ENCODE measurements at places on chromosomes 7 and 10. TPM values are rescaled to one million over a fixed set of nuclear protein-coding genes. Genes with fewer than 3 reads are reported as not detected.
A peak's percentile ranks its signal among the peaks of the same experiment; 100 is the strongest.

DNA sequence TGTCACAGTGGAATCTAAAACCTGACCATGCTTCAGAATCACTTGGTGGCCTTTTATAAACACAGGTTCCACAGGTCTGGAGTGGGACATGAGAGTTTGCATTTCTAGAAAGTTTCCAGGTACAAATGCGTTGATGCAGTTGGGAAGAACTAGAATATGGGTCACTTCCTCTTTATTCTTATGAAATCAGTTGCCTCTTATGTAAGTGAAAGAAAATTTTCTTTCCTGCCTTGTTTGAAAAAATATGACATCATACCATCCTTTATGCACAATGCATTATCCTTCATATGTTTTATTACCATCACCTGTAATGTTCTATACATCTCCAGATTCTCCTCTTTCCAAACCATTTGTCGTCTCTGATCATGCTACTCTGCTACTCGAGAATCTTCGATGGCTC, 44.0 kb downstream of the PLXNA4 start:
- H3K27ac ChIP-seq: no peak overlapping the region
- H3K4me3 ChIP-seq: no peak overlapping the region
- no peaks in the 10 kb centered on the region for H3K4me1 ChIP-seq
- DNase-seq: no peak
- peaks cover 21% of the 10 kb centered on the region for H3K27me3 ChIP-seq

GRCh38 chr7:108860615-108861014, 290.9 kb downstream of the DNAJB9 start:
- no peaks in the 10 kb centered on the region for H3K27me3 ChIP-seq
- DNase-seq: no peak
- no peak overlapping the region for H3K4me3 ChIP-seq

GRCh38 chr7:159031750-159032149, 112.9 kb downstream of the VIPR2 start:
- H3K4me3 ChIP-seq: no peak overlapping the region
- no peaks in the 10 kb centered on the region for H3K27me3 ChIP-seq
- peak overlapping the region; percentile 85 for H3K27ac ChIP-seq
- H3K36me3 ChIP-seq: peaks cover 14% of the 10 kb centered on the region
- DNase-seq: no peak

- DNase-seq: peak; percentile 68
- H3K36me3 ChIP-seq: no peaks in the 10 kb centered on the region
- no peak overlapping the region for H3K4me3 ChIP-seq
- peaks cover 8% of the 10 kb centered on the region for H3K4me1 ChIP-seq
- H3K27me3 ChIP-seq: no peaks in the 10 kb centered on the region
- no peak overlapping the region for H3K27ac ChIP-seq
These were observed 121.5 kb downstream of the TPST1 start for GRCh38 chr7:66326501-66327215.

DNA sequence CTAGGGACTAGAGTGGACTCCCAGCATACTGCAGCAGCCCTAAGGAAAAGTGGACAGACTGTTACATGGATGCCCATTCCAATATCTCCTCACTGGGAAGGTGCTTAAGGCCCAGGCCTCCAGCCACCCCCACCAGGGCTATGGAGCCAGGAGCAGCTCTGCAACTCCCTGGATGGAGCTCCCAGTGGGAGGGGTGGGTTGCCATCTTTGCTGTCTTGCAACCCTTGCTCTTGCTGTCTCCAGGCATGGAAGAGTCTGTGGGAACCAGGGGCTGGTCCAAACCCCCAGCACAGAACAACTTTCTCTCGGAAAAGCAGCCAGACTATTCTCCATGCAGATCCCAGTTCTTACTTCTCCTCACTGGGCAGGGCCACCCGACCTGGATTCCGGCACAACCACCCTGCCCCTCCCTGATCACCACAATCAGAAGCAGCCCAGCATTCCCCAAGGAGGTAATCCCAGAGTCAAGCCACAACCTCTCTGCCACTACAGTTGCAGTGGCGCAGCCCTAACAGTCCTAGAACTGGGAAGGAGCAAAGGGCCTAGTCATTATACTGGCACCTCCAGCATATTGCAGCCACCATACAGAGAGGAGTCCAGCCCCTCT, 41.8 kb upstream of the ZNF488 start:
- no peaks in the 10 kb centered on the region for H3K36me3 ChIP-seq
- H3K4me1 ChIP-seq: no peaks in the 10 kb centered on the region
- no peak for DNase-seq
- no peak overlapping the region for H3K4me3 ChIP-seq

- H3K4me3 ChIP-seq: no peak overlapping the region
- DNase-seq: peak; percentile 81
- H3K36me3 ChIP-seq: no peaks in the 10 kb centered on the region
- H3K4me1 ChIP-seq: peaks cover 16% of the 10 kb centered on the region
- H3K27me3 ChIP-seq: no peaks in the 10 kb centered on the region
These were observed 60.7 kb downstream of the CD36 start for GRCh38 chr7:80699045-80699638.

DNA sequence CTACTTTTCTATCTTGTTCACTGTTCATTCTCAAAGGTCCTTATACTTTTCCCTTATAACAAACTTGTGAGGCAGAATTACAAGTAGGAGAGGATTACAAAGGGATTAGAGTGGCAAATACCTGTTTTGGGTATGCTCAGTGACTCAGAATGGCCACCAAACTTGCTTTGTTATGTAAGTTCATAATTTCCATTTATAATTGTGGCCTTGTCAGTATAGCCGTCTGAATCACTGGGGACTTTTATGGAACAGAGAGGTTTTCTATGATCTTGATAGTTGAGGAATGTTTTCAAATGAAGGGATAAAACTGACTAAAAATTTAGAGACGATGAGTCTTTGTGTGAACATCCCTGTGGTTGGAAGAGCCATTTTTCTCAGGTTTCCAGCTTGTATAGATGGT, 116.2 kb downstream of the SND1 start:
- no peak overlapping the region for H3K4me3 ChIP-seq
- no peak overlapping the region for H3K27ac ChIP-seq
- DNase-seq: no peak
- H3K36me3 ChIP-seq: no peaks in the 10 kb centered on the region

GRCh38 chr7:112887976-112888375, 97.8 kb upstream of the TMEM168 start:
- H3K36me3 ChIP-seq: no peaks in the 10 kb centered on the region
- H3K4me1 ChIP-seq: peaks cover 17% of the 10 kb centered on the region

GRCh38 chr7:156017431-156017830, 205.2 kb upstream of the SHH start:
- no peaks in the 10 kb centered on the region for H3K36me3 ChIP-seq
- no peaks in the 10 kb centered on the region for H3K4me1 ChIP-seq
- no peak for DNase-seq
- peaks cover 4% of the 10 kb centered on the region for H3K27me3 ChIP-seq
- H3K27ac ChIP-seq: no peak overlapping the region

Gene ANKRD30A
- total RNA-seq: 0.18 TPM

Gene GDI2
- 63.4 TPM for total RNA-seq

Gene OR13A1
- not detected for total RNA-seq

Gene VWDE
- 1.5 TPM for total RNA-seq

Gene DOCK4
- total RNA-seq: 19.6 TPM

Data from stomach (tissue), 19 donors.